ENCODE measurements at places on chromosomes 13 and 19.

DNA sequence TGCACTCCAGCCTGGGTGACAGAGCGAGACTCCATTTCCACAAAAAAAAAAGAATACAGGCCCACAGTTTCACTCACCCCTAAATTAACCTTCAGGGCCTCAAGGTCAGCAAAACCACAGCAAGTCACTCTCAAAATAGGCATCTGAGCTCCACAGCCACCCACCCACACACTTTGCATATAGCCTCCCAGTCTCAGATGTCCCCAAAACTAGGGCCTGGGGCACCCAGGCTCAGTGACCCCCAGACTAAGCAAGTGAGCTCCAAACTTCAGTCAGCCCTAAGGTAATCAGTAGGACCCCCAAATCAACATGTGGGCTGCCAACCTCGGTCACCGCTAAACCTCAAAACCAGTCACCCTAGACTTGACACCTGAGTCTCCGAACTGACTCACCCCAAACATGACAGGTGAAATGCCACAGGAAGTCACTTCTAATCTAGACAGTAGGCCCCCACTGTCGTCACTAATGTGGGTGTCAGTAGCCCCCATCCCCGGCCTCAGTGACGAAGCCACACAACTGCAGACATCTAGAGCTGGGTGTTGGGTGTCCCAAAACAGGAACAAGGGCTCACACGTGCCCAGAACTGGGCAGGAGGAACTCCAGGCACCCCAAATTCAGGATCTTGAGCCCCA lies 13.9 kb downstream of the RABAC1 start:
- peak; percentile 61 for DNase-seq

- DNase-seq, result no peak
These were observed 100.9 kb upstream of the SERP2 start for GRCh38 chr13:44272692-44273091.

DNA sequence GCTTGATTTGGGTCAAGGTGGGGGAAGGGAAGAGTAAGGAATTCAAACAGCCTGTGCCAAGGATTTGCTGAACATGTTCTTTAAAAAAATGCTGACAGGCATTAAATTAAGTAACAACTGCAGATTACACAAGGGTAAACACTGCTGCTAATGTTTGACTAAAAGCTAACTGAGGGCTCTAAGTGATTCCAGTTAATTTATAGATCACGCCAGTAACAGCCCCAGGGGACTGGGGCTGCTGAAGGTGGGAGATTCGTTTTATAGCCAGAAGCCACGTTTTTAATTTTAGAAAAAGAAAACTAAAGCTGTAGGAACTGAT lies 321.7 kb downstream of the DLEU7 start:
- DNase-seq, result no peak

GRCh38 chr13:95185311-95185710 lies 115.9 kb downstream of the ABCC4 start:
- DNase-seq, result no peak

DNA sequence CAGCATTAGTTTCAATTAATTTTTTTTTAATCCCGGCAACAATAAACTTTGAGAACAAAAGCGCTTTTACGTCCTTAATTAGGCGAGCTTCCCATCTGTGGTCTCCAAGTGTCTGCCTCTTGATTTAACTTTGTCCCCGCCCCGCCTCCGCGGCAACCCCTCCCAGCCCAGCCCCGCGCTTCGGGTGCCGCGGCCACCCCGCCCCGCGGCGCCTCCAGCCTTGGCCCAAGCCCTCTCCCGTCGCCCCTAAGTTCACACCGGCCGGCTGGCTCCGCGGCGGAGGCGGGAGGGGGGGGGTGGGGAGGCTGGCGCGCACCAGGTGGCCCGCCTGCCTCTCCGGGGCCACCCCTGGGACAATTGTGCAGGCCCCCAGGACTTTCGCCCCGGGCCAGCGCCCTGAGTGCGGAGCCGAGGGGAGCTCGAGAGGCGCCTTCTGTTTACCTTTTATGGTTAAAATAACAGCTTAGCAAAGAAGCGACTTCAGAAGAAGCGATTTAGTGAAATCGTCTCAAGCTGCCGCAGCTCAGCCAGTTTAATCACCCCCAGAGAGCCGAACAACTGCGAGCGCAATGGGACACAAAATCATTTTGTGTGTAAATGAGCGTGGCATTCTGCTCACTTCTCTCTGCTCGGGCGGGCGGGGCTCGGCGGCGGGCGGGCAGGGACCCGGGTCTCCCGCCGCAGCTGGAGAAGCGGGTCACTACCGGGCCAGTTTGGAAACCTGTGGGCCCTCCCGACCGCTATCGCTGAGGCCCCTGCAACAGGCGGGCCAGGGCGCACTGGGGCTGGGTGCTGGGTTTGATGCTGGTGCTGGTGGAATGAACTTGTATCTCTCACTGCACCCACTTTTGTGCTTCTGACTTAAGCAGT lies 1.4 kb downstream of the KCTD15 start:
- no peak for DNase-seq

DNA sequence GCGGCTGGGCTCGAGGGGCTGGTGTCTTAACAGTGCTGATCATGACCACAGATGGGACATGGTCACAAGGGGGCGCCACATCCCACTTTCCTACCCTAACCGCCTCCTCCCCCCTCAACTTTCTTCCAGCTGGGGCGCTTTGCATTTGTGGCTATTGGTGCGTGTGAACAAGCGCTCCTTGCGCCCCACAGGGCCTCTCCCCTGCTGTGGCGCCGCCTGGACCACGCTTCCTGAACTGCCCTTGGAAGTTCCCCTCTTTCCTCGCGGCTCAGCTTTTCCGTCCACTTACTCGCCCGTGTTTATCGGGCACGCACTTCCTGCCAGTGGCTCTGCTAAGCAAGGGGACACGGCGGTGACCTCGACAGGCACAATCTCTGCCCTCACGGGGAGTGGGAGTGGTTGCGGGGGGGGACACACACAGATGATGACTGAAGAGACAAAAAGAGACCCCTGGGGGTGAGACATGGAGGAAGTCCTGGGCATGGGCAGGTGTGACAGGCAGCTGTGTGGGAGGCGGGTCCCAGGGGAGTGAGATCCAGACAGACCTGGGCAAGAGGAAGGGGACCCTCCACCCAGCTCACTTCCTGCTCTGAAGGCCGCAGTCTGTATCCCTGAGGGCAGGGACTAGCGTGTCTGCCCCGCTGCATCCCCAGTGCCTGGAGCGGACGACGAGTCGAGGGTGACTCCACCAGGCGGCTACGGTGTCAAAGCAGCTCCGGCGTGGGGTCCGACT lies 40.3 kb downstream of the ZNF787 start:
- peak; percentile 57 for DNase-seq

GRCh38 chr13:33179463-33179862 lies 106.1 kb downstream of the STARD13 start:
- DNase-seq, result no peak

Data from stimulated activated CD4-positive, alpha-beta T cell treated with anti-CD3 and anti-CD28 coated beads, Interleukin-15, amount 100 ng/mL, for 1 hour (primary cell).